D721Med (cell line): ENCODE measurements at places on chromosomes 6 and 20.
A peak's percentile ranks its signal among the peaks of the same experiment; 100 is the strongest.

DNA sequence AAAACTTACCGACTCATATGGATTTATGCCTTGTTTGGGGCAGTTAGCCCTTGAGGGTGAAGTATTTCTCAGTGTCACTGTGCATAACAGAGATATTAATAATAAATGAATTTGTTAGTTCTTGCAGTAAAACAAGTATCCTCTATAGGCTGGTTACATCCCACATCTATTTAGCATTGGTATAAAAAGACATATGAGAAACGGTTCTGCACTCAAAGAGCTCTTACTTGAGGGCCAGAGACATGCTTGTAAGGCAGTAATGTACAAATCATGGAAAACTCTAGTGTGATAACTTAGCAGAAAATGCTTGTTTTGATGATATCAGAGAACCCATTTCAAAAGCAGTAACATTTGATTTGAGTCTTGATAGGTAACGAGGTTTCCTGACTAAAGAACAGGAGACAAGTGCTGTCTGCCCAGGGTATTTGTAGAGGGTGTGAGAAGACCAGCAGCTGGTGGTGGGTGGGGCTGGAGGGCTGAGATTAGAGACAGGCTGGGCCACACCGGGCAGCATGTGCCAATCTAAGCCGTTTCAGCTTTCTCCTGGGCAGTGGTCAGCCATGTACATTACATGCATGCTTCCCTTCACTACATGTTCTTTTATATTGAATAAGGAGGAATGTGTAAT lies 46.3 kb downstream of the TULP4 start:
- DNase-seq: peak; percentile 35

DNA sequence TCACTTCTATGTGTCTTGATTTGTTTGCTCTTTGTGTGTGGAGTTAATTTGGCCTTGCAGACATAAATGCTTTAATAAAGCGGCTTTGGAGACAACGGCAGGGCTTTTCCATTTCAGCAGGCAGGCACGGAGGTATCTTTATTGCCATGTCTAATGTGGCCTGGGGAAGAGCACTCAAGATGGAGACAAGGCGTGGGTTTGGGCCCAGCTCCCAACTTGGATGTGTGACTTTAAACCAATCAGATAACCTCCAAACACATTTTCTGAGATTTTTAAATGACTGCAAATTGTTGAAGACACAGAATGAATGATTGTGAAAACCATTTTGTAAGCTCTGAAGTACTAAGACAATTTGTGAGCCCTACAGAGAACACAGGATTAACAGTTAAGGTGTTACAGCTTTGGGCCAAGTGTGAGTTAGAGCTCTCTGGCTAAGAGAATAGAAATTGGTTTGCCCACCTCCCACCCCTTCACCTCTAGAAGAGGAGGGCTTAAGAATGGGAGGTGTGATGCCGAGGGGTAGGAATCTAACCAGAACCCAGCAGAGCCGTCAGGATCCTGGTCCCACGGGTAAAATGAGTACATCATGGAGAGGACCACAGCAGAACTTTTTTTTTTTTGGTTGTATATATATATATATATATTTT lies 9.0 kb downstream of the DYNLT1 start:
- no peak for DNase-seq

- DNase-seq: no peak
These were observed 22.8 kb downstream of the SRSF3 start for GRCh38 chr6:36616893-36617521.

- no peak for DNase-seq
These were observed 78.0 kb downstream of the EDN3 start for GRCh38 chr20:59378396-59378795.
